Stimulated activated CD4-positive, alpha-beta T cell treated with anti-CD3 and anti-CD28 coated beads, TNF-alpha, amount 100 ng/mL, for 4 hours (primary cell): ENCODE measurements at places on chromosomes 11 and 22.

- no peak for DNase-seq
Measured at GRCh38 chr11:85947431-85948272, 92.5 kb downstream of the CCDC83 start.

- no peak for DNase-seq
Measured at GRCh38 chr11:3338569-3339339, 40.2 kb downstream of the ZNF195 start.

DNA sequence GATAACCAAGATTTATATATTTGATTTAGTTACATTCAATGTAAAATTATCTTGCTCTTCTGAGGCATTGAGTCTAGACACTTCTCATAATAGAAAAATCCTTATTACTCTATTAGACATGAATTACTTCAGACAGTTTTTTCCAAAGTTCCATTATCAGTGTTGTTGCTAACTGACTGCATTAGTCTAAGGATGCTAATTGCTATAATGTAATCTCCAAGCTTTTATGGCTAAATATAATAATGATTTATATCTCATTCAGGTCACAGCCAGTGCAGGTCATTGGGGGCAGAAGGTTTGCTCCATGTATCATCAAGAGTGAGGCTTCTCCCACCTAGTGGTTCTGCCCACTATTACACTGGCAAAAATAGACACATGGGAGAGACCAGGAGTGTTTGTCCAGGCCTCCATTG is 377.2 kb upstream of the DDI1 start:
- no peak for DNase-seq

DNA sequence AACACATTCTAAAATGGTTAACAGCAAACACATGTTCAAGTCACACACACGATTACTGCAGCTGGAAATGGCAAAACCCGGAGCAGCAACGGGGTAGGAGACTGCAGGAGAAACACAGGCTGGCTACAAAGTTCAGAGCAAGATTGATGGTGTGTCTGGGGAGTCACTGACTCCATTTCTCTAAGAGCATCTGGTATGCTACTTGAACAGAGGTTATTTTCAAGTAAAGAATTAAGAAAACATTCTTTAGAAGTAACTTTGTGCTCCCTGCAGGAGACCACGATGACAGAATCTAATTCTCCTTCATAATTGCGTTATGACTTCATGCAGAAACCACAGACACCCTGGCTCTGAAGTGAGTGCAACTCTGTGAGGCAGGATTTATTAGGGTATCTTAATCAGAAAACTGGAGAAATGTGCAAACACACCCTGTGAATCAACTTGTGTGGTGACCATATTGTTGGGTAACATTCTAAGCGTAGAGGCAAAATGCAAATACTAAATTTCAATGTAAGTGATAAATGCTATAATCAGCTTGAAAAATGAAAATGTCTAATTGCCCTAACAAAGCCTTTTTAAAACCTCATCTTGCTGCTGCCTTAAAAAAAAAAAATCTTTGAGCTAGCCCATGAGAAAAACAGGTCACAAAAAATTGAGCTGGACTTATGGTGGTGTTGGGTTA is 303.0 kb downstream of the CADM1 start:
- no peak for DNase-seq

GRCh38 chr11:32428665-32429303 is 6.6 kb downstream of the WT1 start:
- DNase-seq = no peak

GRCh38 chr11:73384531-73384871 is 8.3 kb downstream of the RELT start:
- DNase-seq = no peak

GRCh38 chr22:25169278-25170031 is 30.2 kb upstream of the CRYBB3 start:
- DNase-seq = no peak

- DNase-seq = no peak
Measured at GRCh38 chr11:94130298-94131046, 1.8 kb downstream of the PANX1 start.

DNA sequence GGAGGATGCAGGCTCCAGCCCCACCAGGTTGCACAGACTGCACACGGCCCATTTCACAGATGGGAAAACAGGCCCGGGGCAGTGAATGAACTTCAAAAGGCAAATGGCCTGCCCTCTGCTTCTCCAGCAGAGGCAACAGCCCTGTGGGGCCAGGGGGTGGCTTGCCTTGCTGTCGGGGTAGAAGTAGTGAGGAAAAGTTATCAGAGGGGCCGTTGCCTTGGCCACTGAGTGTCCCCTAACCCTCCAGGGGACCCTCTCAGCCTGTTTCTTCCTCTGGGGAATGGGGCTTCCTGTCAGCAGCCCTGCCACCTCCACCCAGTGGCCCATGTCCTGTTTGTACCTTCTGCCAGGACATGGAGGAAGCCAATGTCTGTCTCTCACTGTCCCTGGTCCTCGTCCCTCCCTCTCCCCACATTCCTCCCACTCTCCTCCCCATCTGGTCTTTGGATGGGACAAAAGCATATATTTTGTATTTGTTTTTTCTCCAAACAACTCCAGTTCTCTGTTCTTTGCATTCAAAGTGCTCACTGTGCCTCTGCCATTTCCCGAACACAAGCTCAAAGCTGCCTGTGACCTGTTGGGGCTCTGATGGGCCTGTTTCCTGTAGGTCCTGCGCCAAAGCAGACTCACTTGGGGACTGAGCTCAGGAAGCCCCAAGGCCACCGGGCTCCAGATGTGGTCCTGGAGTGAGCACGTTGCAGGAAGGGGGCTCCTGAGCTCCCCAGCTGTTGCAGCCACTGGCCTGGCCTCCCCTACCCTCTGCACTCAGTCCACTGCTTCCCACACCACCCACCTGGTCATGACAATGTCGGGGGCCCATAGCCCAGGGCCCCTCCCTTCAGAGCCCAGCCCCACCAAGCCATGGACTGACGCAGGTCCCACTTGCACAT is 9.5 kb downstream of the MAP4K2 start:
- DNase-seq = no peak
